COLO829 (cell line): ENCODE measurements at places on chromosomes 4 and X.

- no peak for DNase-seq
These were observed 78.9 kb upstream of the RXFP1 start for GRCh38 chr4:158442736-158443135.

DNA sequence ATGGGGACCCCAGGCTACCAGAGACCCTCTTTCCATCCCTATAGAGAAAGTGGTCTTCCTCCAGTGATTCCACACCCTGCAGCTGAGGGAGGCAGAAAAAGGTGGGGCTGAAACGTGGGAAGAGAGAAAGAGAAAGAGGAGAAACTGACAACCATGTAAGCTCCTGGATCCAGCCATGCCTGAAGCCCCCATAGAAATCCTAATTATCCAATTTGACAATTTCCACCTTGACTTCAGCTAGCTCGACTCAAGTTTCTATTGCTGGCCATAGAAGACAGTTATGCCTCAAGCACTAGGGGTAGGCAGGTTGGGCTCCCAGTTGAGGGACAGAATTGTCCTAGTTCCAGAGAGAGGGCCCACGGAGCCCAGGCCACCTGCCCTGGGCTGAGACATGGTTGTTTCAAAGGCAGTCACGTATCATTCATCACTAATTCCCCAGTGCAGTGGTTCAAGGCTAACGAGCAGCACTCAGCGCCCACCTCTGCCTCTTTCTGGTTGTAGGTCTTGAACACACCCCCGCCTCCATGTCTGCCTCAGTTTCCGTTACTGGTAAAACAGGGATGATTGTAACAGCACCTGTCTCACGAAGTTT, 39.8 kb upstream of the ASMTL start:
- no peak for DNase-seq

DNA sequence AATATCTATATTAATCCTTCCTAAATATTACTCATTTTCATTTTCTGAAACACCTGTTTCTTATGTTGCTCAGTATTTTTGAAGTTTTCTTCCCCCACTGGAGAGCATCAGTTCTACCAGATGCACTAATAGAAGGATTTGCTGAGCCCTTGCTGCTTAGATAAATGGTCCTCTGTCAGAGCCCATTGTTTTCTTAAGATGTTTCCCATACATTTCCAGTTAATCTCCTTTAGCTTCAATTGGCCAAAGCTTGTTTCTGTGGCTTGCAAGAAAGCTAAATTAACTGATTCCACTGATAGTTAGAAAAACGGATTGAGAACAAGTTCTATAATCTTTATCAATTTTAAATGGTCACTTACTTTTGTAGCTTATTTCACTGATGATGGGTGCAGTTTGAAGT, 1425.5 kb downstream of the PCDH18 start:
- no peak for DNase-seq

DNA sequence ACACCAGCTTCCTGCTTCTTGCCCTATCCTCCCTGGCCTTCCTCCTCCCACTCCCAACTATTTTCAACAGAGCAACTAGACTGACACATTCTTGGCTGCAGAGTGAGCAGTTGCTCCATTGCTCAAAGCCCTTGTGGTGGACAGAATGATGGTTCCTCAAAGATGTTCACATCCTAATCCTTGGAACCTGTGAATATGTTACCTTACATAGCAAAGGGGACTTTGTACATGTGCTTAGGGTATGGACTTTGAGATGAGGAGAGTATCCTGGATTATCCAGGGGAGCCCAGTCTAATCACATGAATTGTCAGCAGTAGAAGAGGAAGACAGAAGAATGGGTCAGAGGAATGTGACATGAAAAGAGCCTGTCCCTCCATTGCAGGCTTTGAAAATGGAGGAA, 24.9 kb upstream of the HOPX start:
- no peak for DNase-seq

GRCh38 chr4:148514041-148514440, 71.8 kb upstream of the NR3C2 start:
- no peak for DNase-seq

- no peak for DNase-seq
These were observed 94.5 kb downstream of the NAF1 start for GRCh38 chr4:163072222-163072621.

DNA sequence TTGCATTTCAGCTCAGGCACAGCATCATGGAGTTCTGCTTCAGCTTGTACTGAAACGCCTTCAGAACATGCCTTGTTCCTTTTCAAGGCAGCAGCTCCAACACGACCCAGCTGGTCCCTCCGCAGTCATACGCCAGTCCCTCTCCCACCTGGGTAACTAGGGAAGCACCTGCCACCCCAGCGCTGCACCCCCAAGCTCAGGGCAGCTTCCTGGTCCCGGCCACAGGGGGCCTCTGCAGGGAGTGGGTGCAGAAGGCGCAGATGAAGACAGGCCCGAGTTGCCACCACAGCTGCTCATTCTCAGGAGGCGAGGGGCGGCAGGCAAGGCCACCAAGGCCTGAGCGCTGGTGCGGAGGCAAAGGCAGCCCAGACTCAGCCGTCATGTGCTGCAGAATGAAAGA, 21.8 kb downstream of the WDR1 start:
- DNase-seq = no peak

GRCh38 chr4:62275470-62275869, 1075.3 kb downstream of the ADGRL3 start:
- no peak for DNase-seq

DNA sequence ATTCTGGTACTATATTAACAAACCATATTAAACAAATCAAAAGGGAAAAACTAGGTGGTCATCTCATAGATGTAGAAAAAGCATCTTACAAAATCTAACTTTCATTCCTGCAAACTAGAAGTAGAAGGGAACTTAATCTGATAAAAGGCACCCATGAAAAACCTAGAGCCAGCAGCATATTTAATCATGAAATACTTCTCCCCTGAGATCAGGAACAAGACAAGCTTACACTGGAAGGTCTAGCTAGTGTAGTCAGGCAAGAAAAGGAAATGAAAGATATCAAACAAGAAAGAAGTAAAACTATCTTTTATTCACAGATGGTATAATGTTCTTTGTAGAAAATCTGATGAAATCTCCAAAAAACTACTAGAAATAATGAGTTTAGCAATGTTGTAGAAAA, 41.2 kb downstream of the ATP10D start:
- DNase-seq = no peak

GRCh38 chr4:42070463-42070862, 80.1 kb downstream of the SLC30A9 start:
- no peak for DNase-seq

DNA sequence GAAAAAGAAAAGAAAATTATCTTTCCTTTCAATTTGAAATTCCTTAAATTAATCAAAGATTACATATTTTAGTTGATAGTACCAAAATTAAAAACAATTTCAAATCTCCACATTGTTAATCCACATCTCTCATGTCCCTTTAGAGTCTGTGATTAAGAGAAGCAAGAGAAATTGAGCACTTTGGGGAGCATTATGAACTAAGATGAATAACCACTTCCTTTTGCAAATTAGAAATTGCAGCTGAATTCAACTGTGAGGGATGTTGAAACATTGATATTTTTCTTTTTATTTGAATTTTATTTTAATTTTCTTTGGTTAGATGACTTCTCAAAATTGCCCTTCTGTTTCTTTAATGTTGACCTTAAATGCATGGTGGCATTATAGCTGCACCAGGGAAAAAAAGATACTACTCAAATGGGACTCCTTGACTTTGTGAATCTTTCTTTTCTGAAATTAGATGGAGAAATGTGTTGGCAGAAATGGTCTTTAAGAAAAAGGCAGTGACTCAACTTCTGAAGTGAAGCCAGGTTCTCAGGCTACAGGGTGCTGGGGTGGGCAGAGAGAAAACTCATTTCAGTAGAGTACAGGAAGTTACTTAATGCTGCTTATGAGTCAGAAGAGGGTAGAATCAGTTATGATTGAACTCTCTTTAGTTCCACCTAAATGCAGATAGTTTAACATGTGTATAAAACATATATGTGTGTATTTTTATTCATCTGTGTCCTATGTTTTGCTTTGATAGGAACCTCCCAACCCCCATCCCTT, 92.0 kb upstream of the TNIP3 start:
- peak; percentile 93 for DNase-seq

DNA sequence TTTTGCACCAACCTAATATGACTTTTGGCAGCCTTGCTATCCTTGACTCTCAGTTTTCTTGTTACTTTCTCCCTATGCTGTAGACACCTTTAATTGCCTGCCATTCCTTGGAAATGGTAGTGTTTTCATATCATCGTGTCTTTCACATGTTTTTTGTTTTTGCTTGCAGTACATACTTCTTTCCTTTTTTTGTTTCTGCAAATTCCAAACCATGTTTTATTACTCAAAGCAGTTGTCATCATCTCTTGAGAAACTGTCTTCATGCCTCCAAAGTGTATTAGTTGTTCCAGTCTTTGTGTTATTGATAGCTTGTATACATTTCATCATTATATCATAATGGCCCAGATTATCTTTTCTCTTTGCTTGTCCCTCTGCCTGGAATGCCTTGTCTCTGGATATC, 57.1 kb downstream of the PDLIM5 start:
- no peak for DNase-seq

DNA sequence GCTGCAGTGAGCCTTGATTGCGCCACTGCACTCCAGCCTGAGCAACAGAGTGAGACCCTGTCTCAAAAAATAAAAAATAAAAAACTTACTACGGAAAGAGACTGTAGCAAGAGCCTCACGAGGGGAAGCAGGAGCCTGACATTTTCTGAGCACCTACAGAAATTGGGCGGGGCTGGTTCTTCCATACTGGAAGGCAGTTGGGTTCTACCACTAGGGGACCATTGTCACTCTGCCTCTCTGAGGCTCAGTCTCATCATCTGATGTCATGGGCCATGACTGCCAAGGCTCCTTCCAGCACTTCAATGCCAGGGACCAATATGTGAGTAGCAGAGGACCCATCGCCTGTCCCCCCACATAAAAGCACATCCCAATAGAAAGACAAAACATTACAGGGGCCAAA, 8.2 kb downstream of the SH3KBP1 start:
- DNase-seq = no peak

DNA sequence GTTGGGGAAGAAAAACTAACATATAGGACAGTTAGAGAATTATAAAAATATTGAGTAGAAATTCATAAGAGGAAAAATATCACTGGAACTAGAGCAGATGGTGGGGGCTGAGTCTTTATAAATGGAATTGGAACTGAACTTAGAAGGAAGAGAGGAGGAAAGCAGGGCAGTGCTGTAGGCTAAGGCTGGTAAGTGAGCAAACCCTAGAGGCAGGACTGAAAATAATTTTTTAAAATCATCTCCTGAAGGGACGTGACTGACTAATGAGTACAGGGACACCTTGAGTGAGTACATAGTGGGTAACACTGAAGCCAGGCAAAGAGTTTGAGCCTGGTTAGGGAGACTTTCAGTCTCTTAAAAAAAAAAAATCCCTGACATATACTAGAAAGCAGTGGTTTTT, 63.3 kb downstream of the GALNT7 start:
- DNase-seq = no peak
